Right lung (tissue), 10 donors: ENCODE measurements at places on chromosomes 6 and 20.

GRCh38 chr20:36873498-36874189 lies 2.3 kb upstream of the TLDC2 start:
- no peak for DNase-seq

DNA sequence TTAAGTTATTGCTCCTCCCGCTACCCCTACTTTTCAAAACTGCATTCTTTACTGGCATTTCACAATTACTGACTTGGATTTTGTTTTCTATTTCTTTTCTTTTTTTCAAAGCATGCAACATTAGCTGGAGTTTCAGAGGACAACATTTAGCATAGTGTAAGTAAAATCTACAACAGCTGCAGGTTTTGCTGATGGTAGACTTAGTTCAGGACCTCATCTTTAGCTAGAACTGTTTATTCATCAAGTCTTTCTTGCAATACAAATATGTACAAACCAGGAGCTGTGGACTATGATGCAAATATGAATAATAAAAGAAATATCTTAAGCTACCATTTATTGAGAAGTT lies 728 bp upstream of the CEP162 start:
- DNase-seq: no peak

DNA sequence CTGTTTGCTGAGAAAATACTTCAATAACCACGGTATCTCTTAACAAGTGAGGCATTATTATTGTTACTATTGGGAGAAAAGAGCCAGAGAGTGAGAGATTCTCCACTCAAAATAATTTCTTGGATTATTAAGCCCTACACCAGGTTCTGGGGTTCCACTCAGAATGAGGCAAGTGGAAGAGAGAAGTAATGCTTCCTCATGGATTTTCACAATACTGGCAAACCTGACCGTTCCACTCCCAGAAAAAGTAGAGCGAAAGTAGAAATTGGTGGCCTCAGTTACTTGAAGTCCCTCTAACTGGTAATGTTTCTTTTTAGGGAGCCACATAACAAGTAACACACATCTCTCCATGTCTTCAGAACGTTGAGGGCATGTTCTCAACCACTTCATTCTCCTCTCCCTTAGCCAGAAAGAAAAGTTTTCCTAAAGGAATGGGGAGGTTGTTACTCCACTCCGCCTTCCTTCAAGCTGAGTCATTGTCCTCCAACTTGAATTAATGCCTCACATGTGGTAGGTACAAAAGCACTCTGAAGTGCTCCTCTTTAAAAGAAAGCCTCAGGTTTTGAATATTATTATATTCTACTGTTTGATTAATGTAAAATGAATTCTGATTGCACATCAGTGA lies 1.9 kb downstream of the BAG2 start:
- DNase-seq: no peak

DNA sequence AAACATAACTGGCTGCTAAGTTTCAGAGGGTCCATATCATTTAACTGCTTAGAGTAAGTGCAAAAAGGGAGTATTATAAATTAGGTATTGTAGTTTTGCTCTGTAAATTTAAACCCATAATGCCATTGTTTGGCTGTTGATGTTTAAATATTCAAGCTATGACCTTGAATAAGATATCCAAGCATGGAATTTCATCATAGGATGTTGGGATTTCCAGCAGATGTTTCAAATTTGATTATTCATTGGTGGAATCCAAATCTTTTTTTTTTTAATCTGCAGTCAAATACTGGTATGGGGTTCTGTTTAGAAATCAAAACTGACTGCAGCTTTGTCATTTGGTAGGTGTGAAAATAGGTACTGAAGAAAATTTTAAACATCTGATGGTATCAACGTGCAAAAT lies 161.0 kb downstream of the KHDC1L start:
- no peak for DNase-seq

GRCh38 chr6:137873273-137873762 lies 6.3 kb downstream of the TNFAIP3 start:
- DNase-seq: no peak

GRCh38 chr6:106279179-106279578 lies 46.4 kb downstream of the ATG5 start:
- no peak for DNase-seq
